Activated CD4-positive, alpha-beta memory T cell treated with anti-CD3 and anti-CD28 coated beads, Interleukin-2, amount 10 ng/mL, durations not matched to agents 7 days and 5 days (primary cell): ENCODE measurements at places on chromosomes 12 and 14.

- H3K27me3 ChIP-seq = no peaks in the 10 kb centered on the region
- H3K27ac ChIP-seq = no peak overlapping the region
- H3K36me3 ChIP-seq = peaks cover 3% of the 10 kb centered on the region
- H3K4me1 ChIP-seq = no peaks in the 10 kb centered on the region
- DNase-seq = no peak
These were observed 19.7 kb downstream of the SYCP3 start for GRCh38 chr12:101719566-101719965.

- no peaks in the 10 kb centered on the region for H3K4me1 ChIP-seq
- DNase-seq = no peak
- H3K4me3 ChIP-seq = no peak overlapping the region
- H3K27ac ChIP-seq = no peak overlapping the region
- no peaks in the 10 kb centered on the region for H3K36me3 ChIP-seq
- H3K27me3 ChIP-seq = peaks cover 51% of the 10 kb centered on the region
These were observed 70.8 kb downstream of the FBXL14 start for GRCh38 chr12:1523558-1524050.

- H3K4me3 ChIP-seq = no peak overlapping the region
- H3K27ac ChIP-seq = peak overlapping the region; percentile 19
- H3K27me3 ChIP-seq = no peaks in the 10 kb centered on the region
- H3K36me3 ChIP-seq = peaks cover 11% of the 10 kb centered on the region
These were observed 42.2 kb downstream of the UBR7 start for GRCh38 chr14:93249128-93249831.

GRCh38 chr14:61640158-61641136 is 54.9 kb upstream of the HIF1A start:
- no peaks in the 10 kb centered on the region for H3K36me3 ChIP-seq
- no peak for DNase-seq
- no peak overlapping the region for H3K27ac ChIP-seq
- H3K4me3 ChIP-seq = no peak overlapping the region
- no peaks in the 10 kb centered on the region for H3K27me3 ChIP-seq
- peaks cover 10% of the 10 kb centered on the region for H3K4me1 ChIP-seq

- no peaks in the 10 kb centered on the region for H3K27me3 ChIP-seq
- no peak overlapping the region for H3K4me3 ChIP-seq
- H3K36me3 ChIP-seq = no peaks in the 10 kb centered on the region
- H3K4me1 ChIP-seq = no peaks in the 10 kb centered on the region
- no peak for DNase-seq
These were observed 528.2 kb downstream of the MED13L start for GRCh38 chr12:115749071-115749841.

DNA sequence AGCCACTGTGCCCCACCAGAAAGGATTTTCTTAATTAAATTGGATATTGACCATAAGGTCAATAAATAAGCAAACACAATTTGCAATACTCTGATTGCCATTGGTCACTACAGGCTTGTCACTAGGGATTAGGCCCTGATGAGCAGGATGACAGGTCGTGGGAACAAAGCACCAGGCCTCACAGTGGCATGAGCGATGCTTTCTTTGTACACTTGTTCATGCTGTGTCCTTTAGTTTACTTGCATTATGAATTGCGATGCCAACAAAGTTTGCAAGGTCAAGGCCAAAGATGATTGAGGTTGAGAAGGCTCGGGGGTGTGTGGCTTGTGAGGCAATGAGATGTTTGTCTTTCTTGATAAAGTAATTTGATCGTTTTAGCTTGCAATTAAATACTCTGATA is 136.0 kb downstream of the TTC8 start:
- H3K4me3 ChIP-seq = no peak overlapping the region
- no peak for DNase-seq
- no peaks in the 10 kb centered on the region for H3K36me3 ChIP-seq
- no peak overlapping the region for H3K27ac ChIP-seq
- H3K27me3 ChIP-seq = peaks cover 3% of the 10 kb centered on the region
- no peaks in the 10 kb centered on the region for H3K4me1 ChIP-seq

DNA sequence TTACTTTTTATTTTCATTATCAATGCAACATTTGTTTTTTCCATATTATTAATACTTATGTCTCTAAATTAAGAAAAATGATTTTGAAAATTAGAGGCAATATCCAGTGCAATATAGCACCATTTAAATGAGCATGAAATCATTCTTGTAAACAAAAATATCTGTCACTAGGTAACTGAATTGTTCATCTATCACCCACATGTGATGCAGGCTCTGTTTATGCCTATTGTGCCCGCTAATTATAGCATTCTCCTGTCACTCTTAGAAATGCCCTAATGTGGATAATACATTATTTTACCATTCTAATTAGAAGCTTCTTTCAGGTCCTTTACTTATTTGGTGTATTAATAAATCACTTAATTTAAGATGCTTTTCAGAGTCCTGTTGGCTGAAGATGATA is 1332.4 kb downstream of the AACS start:
- no peak overlapping the region for H3K27ac ChIP-seq
- DNase-seq = no peak
- H3K27me3 ChIP-seq = no peaks in the 10 kb centered on the region
- no peak overlapping the region for H3K4me3 ChIP-seq
- no peaks in the 10 kb centered on the region for H3K36me3 ChIP-seq

- no peak for DNase-seq
- H3K36me3 ChIP-seq = no peaks in the 10 kb centered on the region
- H3K4me3 ChIP-seq = no peak overlapping the region
These were observed 9.0 kb downstream of the PLEKHG6 start for GRCh38 chr12:6319446-6319845.

- no peaks in the 10 kb centered on the region for H3K4me1 ChIP-seq
- no peaks in the 10 kb centered on the region for H3K36me3 ChIP-seq
- DNase-seq = no peak
These were observed 218.5 kb downstream of the SLC6A15 start for GRCh38 chr12:84694116-84694515.

DNA sequence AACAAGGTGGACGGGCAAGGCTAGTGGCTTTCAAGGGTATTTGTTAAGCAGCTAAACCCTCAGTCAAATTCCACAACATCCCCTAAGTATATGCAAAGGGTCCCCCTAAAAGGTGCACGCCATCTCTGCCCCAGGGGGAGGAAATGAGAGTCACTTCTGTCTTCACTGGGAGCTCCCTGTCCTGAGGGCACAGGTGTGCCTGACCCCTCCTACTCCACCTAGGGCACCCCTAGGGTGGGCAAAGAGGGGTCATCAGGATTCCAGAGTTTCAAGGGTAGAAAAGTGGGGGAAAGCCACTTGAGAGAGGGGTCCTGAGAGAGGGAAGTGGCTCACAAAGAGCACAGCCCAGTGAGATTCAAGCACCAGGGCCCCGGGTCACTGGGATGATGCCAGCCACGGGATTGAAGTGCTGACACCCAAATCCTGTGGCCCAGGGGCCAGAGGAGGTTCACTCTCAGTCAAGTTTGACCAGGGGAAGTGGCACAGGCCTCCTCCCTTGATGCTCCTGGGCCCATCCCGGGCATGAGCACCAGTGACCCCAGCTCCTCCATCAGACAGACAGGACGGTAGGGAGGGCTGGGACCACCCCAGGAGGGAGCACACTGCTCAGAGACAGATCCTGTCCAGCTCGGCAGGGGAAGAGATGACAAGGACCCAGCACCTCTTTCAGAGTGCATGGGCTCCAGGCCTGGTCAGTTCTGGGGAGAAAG is 82.3 kb upstream of the BCL11B start:
- H3K36me3 ChIP-seq = no peaks in the 10 kb centered on the region
- H3K27me3 ChIP-seq = no peaks in the 10 kb centered on the region
- no peak for DNase-seq
- no peak overlapping the region for H3K27ac ChIP-seq
- no peaks in the 10 kb centered on the region for H3K4me1 ChIP-seq
- no peak overlapping the region for H3K4me3 ChIP-seq

DNA sequence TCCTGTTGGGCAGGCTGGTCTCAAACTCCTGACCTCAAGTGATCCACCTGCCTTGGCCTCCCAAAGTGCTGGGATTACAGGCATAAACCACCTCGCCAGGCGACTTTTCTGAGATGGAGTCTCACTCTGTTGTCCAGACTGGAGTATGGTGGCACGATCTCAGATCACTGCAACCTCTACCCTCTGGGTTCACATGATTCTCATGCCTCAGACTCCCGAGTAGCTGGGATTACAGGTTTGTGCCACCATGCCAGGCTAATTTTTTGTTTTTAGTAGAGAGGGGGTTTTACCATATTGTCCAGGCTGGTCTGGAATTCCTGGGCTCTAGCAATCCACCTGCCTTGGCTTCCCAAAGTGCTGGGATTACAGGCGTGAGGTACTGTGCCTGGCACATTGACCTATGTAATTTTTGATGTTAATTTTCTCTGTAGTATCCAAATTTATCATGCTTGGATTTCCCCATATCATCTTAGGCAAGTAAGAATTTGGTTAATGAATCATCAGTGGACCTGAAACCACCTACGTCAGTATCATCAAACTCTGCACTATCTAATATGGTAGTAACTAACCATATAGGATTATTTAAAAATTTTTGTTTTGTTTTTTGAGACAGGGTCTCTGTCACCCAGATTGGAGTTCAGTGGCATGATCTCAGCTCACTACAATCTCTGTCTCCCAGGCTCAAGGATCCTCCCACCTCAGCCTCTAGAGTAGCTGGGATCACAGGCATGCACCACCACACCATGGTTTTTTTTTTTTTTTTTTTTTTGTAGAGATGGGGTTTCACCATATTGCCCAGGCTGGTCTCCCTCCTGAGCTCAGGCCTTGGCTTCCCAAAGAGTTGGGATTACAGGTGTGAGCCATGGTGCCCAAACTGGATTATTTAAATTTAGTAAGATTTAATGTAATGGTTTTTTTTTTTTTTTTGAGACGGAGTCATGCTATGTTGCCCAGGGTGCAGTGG is 11.9 kb upstream of the ATP5F1B start:
- peaks cover 22% of the 10 kb centered on the region for H3K36me3 ChIP-seq
- DNase-seq = peak; percentile 14
- H3K27ac ChIP-seq = no peak overlapping the region
- H3K4me3 ChIP-seq = no peak overlapping the region

GRCh38 chr14:74155287-74155686 is 70.5 kb downstream of the LIN52 start:
- H3K4me1 ChIP-seq = no peaks in the 10 kb centered on the region
- no peak overlapping the region for H3K27ac ChIP-seq
- no peak for DNase-seq
- H3K27me3 ChIP-seq = no peaks in the 10 kb centered on the region
